T-helper 17 cell (primary cell): ENCODE measurements at places on chromosomes 12 and 14. TPM values are rescaled to one million over a fixed set of nuclear protein-coding genes. Genes with fewer than 3 reads are reported as not detected.

GRCh38 chr14:59394268-59394667 lies 70.9 kb downstream of the GPR135 start:
- H3K27ac ChIP-seq = no peak overlapping the region
- H3K4me3 ChIP-seq = no peak overlapping the region
- H3K36me3 ChIP-seq = no peaks in the 10 kb centered on the region
- no peaks in the 10 kb centered on the region for H3K27me3 ChIP-seq
- H3K4me1 ChIP-seq = peaks cover 8% of the 10 kb centered on the region
- DNase-seq = no peak

- DNase-seq = no peak
- no peak overlapping the region for H3K4me3 ChIP-seq
- no peaks in the 10 kb centered on the region for H3K27me3 ChIP-seq
- H3K27ac ChIP-seq = no peak overlapping the region
- H3K36me3 ChIP-seq = no peaks in the 10 kb centered on the region
- H3K4me1 ChIP-seq = no peaks in the 10 kb centered on the region
Observed at GRCh38 chr14:75636100-75636692, 24.5 kb downstream of the ERG28 start.

GRCh38 chr14:47264842-47265241 lies 410.6 kb downstream of the MDGA2 start:
- DNase-seq = no peak
- H3K4me1 ChIP-seq = no peaks in the 10 kb centered on the region
- H3K36me3 ChIP-seq = no peaks in the 10 kb centered on the region

- DNase-seq = no peak
- no peaks in the 10 kb centered on the region for H3K27me3 ChIP-seq
- peaks cover 3% of the 10 kb centered on the region for H3K36me3 ChIP-seq
- H3K27ac ChIP-seq = peak overlapping the region; percentile 82
- H3K4me1 ChIP-seq = peaks cover 33% of the 10 kb centered on the region
Observed at GRCh38 chr12:54329759-54330158, 4.8 kb downstream of the COPZ1 start.

DNA sequence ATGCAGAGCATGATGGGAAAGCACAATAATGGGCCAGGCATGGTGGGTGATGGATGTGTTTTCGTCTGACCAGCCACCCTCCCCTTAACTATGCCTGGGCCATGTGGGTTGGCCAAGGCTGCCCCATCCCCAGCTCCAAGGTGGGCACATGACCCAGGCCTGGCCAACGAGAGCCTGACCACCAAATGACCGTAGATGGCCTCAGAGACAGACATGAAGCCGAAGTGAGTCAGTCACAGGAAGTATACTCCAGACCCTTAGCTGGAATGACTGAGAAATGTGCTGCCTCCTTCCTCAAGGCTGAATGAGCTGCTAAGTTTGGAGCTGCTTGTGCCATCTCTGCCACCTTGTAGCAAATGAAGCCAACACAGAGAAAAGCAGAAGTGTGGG lies 233.6 kb downstream of the BCL11B start:
- no peak overlapping the region for H3K4me3 ChIP-seq
- no peak overlapping the region for H3K27ac ChIP-seq
- H3K36me3 ChIP-seq = no peaks in the 10 kb centered on the region
- DNase-seq = no peak

GRCh38 chr14:76977793-76978720 lies 50.5 kb downstream of the IRF2BPL start:
- H3K4me1 ChIP-seq = peaks cover 9% of the 10 kb centered on the region
- H3K36me3 ChIP-seq = no peaks in the 10 kb centered on the region
- no peaks in the 10 kb centered on the region for H3K27me3 ChIP-seq
- peak overlapping the region; percentile 15 for H3K4me3 ChIP-seq
- DNase-seq = peak; percentile 67

DNA sequence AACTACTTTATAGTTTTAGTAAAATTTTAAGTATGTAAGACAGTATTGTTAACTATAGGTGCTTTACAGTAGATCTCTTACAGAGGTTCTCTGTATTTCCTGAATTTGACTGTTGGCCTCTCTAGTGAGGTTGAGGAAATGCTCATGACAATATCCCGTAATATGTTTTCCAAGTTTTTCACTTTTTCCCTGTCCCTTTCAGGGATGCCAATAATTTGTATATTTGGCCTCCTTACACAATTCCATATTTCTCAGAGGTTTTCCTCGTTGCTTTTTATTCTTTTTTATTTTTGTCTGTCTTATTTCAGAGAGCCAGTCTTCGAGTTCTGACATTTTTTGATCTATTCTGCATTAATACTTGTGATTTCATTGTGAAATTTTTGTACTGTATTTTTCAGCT lies 233.7 kb upstream of the PDE3A start:
- no peak for DNase-seq
- H3K4me3 ChIP-seq = no peak overlapping the region
- no peaks in the 10 kb centered on the region for H3K36me3 ChIP-seq
- H3K27ac ChIP-seq = no peak overlapping the region

The GPR135 gene
- total RNA-seq = 2.8 TPM

The CLEC2B gene
- total RNA-seq = 59.9 TPM
